AML-193 (cell line): ENCODE measurements at places on chromosomes 11 and 22.
A peak's percentile ranks its signal among the peaks of the same experiment; 100 is the strongest.

DNA sequence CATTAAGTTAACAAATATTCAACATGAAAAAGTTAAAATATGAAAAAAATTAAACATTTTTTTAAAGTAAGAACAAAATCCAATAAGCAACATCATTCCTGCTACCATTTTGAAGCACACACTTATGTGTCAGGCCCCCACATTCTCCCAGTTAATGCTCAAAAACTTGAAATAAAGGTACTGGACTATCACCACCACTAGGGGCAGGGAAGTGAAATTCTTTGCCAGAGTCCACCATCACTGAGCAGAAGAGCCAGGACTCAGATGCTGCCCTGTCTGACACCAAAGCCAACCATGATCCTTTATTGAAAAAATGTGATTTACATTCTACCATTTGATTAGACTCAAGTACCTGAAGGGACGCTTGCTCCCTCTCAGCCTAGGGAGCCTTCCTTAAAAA, 39.1 kb downstream of the PITPNB start:
- DNase-seq = peak; percentile 45

GRCh38 chr11:77073328-77074001, 6.7 kb downstream of the CAPN5 start:
- no peak for DNase-seq

DNA sequence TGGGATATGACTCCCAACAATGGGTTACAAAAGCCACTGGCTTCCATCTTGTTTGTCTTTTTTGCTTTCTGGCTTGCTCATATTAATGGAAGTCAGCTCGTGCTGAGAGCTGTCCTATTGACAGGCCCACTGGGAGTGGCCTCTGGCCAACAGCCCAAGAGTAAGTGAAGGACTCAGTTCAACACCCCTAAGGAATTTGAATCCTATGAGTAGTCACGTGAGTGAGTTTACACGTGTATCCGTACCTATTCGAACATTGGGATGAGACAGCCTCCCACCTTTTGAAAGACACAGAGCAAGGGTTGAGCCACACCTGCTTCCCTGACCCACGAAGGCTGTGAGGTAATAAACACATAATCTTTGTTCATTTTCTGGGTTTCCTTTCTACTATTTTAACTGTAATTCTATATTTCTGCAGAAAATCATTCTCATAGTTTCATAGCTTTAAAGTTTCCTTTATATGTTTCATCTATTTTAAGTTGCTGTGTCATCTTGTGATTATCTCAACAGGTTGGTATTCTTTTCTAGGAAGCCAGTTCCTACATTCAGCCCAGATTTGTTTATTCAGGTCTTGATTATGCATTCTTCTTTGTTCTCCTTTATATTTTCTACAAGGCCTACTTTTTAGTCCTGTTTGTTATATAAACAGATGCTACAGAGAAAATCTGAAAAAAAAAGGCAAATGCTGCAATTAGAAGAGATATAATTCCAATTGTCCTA, 802.3 kb downstream of the CNTN5 start:
- no peak for DNase-seq

DNA sequence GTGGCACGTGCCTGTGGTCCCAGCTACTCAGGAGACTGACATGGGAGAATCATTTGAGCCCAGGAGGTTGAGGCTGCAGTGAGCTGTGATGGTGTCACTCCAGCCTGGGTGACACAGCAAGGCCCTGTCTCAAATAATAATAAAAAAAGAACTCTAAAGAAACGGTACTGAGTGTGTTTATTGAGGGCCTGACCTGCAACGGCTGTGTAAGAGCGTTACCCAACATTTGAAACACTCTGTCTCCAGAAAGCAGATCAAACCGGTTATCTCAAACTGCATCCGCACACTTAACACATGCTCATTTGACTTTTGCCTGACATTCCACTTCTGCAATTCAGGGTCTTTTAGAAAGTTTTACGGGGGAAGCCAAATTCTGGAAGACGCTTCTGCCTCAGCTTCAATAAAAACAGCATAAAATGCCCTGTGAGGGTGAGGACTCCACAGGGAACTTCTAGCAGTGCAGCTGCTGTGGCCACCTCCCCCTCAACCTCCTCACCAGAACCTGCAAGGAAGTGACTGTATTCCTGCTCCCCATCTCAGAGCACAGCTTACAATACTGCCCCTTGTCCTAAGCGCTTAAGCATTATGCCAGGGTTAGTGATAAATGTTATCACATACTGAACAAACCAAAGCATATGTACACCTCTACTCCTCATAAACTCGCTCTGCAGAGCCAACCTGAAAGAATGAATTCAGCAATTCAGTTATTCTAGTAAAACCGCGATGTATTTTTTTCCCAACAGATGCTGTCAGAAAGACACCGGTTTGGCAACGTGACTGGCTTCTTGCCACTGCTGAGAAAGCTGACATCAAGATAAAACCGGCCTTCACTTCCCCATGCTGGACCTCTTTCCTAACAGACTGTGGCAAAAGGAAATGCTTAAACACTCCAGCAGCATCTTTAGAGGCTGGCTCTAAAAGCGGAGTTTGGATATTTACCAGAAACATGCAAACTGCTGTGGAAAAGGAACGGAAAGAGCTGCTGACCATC, 52.2 kb downstream of the PRDM10 start:
- DNase-seq = peak; percentile 97

GRCh38 chr11:17934194-17934593, 78.7 kb downstream of the SERGEF start:
- DNase-seq = no peak

DNA sequence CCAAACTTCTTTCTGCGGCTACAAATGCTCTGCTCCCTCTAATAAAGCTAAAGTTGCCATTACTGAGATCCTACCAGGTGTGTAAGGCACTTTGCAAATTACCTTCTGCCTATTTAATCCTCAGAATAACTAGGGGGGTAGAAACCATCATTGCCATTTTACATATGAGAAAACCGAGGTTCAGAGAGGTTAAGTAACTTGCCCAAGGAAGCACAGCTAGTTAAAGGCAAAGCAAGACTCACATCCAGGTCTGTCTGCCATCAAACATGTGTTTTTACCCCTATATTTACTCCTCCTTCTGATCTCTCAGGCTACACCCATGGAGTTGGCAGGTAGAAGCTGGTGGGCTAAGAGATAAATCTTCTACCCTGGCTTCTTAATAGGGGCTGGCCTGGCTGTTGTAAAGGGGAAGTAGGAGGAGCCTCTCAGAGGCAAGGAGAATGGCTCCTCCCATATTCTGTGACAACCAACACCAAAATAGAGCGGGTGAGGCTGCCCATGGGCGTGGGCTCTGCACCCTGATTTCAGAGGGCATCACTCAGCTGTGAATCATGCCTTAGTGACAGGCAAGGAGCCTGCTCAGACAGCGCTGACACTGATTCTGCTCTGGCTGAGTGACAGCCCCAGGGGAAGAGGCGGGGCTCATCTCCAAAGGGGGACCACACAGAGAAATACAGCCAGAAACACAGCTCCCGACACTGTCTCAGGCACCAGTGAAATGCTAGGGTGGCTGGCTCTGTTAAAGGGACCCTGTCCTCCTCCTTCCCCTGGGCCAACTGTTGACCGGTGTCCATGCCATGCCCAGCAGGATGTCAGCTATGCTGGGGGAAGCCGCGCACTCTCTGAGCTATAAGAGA, 106.8 kb downstream of the ABTB2 start:
- no peak for DNase-seq

- DNase-seq = no peak
Observed at GRCh38 chr11:19539861-19540260, 172.8 kb upstream of the NAV2 start.

DNA sequence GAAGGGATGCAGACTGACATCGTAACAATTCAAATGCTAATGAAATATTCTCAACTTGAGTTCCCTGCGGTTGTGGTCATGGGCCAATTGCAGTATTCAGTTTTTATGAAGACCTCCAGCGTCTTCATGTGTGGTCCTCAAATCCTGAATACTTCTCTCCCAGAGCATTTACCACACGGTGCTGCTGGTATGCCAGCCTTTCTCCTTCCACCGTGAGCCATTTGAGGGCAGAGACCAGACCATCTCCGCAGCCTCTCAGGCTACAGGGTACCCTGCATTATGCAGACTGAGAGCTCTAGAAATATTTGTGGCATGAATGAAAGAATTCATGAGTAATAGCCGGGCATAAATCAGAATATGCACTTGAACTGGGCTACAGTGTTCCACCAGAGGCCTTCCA, 289.7 kb downstream of the ST3GAL4 start:
- DNase-seq = no peak

DNA sequence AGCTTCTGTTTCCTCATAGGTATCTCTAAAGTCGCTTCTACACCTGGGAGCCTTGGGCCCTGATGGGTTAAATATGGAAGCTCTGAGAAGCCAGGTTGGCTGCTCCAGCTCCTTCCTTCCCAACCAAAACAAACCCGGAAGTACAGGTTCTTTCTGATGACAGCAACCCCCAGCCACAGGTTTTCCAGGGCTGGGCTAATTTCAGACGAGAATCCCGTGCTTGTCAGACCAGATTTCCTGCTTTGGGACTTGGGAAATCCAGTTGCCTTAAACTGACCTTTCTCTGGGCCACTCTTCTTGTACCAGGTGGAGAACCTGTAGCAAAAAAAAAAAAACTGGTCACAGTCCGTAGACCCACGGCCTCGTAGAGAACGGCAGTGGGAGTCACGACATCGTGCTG, 51.9 kb downstream of the RBX1 start:
- DNase-seq = no peak

DNA sequence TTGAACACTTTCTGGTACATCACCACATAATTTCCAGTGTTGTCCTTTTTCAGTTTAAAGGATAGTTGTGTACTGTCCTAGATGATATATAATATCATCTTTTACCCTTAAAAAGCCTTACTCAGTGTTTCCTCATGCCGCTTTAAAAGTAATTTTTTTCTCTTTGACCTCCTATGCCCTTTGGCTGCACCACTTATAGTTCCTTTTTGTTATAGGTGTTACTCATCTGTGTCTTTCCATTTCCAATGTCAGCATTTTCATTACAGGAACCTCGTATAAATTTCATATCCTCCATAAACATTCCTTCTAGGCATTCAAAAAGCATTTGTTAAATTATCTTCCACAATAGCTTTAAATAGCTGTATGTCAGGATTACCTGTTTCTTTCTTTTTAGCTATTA, 40.8 kb downstream of the USP47 start:
- DNase-seq = no peak

DNA sequence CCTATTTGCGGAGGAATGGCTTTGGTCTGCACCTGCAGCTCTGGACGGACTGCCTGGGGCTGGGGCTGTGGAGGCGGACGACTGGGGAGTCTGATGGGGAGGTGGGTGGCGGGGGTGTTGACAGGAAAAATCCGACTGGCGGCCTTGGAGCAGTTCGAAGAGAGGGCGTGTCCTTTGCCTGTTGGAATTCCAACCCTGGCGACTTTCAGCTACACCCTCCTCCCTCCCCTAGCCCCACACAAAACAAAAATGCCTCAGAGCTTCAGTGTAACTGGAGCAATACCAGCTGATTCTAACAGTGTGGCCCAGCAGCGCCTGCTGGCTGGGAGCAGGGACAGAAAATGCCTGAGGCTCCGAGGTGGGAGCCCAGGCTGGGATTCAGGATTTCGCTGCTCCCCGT, 85.4 kb downstream of the ATXN10 start:
- DNase-seq = no peak

- no peak for DNase-seq
Observed at GRCh38 chr11:3627291-3627690, 14.5 kb downstream of the ART5 start.
